Stimulated activated CD8-positive, alpha-beta memory T cell treated with anti-CD3 and anti-CD28 coated beads, Interleukin-15, amount 100 ng/mL, for 48 hours (primary cell): ENCODE measurements at places on chromosomes 5 and 9.

- DNase-seq: no peak
These were observed 156.8 kb downstream of the MACROH2A1 start for GRCh38 chr5:135242021-135242865.

GRCh38 chr9:131094622-131095021 lies 1.7 kb upstream of the AIF1L start:
- no peak for DNase-seq

DNA sequence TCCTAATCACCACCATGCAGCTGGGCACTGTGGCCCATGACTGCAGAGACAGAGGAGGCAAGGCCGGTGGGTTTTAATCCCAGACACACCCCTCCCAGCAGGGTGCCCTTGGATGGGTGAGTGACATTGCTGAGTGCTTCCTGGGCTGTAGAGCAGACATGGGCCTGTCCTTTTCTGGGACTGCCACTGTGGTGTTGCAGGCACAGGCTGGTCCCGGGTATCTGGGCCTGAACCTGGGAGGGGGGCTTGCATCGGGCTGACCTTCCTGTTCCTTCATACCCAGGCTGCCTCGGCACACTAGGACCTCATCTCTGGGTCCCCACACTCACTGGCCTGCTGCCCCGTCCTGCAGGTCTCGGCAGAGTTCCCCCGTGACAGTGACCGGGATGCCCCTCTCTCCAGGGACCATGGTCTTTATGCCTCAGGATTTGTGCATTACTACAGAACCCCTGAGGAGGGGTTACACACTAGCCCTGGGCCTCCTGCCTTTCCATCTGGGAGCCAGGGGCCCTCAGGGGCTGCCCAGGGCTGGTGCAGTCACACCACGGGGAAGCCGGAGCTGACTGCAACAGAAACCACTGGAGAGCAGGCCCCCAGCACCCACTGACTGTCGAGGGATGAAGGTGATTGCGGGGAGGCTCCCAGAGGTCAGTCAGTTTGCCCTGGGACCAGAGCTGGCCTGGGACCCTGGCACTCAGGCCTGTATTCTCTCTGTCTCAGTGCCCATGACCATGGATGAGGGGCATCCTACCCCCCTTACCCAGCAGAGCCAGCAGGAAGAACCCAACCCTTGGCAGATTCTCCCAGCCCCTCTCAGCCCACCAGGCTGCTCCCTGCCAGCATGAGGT lies 8.9 kb upstream of the SLC25A48 start:
- no peak for DNase-seq

DNA sequence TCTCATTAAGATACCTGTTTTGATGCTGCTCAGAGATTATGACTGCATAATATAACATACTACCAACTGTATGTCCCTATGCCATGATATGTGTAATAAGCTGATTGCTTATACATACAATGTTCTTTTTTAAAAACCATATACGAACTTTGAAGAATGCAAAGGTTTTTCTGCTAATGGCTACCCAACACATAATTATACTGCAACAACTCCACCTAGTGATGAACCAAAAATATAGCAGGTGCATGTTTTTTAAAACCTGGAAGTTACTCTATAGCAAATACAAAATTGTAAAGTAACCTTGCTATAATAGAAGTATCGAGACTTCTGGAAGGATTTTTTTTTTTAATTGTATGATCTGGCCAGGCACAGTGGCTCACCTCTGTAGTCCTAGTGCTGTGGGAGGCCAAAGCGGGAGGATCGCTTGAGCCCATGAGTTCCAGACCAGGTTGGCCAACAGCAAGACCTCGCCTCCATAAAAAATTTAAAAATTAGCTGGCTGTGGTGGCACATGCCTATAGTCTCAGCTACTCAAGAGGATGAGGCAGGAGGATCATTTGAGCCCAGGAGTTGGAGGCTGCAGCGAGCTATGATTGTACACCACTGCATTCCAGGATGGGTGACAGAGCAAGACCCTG lies 49.1 kb downstream of the HOMER1 start:
- no peak for DNase-seq

DNA sequence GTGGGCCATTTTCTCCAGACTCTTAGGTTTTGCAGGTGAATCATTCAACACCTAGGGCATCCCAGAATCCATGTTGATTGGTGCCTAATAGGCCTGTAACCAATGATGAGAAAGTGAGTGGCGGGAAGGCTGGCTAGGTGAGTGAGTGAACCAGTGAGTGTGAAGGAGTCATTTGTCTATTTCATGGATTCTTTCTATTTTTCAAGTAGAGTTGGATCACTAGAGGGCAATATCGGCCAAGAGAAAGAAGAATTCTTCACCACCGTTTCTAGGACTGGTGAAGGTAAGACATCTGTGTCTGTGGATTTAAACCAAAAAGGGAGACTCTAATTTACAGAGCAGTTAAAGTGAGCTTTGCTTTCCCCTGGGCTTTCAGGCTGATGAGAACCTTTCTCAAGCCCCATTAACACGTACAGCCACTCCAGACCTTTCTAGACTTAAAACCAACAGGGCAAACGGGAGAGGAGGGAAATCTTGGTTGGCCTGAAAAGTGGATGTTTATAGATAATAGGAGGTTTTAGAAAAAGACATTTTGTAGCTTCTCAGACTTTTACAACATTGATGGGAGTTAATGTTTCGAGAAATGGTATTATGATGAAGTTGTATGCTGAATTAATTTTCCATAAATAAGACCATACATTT lies 114.3 kb upstream of the IL12B start:
- no peak for DNase-seq

GRCh38 chr5:74094096-74094781 lies 468.2 kb downstream of the ARHGEF28 start:
- DNase-seq: no peak

GRCh38 chr5:96079075-96079474 lies 117.4 kb upstream of the ELL2 start:
- DNase-seq: peak; percentile 34

DNA sequence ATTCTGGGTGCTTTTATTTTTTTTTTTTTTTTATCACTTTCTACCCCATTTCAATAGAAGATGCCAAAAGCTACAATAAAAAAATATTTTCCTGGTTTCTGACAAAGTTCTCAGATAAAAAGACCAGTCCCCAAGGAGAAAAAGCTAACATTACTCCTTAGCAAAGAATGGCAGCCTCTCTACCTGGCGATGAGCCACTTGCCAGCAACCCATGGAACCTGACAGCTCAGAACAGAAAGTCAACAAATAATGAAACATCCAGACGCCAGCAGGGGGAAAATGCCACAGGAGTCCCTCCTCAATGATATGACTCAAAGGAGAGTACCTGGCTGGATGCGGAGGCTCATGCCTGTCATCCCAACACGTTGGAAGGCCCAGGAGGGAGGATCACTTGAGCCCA lies 123.2 kb downstream of the MYO10 start:
- DNase-seq: no peak

DNA sequence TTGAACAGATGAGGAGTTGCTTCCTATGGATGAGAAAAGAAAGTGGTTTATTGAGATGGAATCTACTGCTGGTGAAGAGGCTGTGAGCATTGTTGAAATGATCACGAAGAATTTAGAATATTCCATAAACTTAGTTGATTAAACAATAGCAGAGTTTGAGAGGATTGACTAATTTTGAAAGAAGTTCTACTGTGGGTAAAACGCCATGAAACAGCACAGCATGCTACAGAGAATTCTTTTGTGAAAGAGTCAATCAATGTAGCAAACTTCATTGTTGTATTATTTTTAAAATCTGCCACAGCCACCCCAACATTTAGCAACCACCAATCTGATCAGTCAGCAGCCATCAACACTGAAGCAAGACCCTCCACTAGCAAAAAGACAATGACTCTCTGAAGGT lies 309.1 kb downstream of the SPOCK1 start:
- no peak for DNase-seq

DNA sequence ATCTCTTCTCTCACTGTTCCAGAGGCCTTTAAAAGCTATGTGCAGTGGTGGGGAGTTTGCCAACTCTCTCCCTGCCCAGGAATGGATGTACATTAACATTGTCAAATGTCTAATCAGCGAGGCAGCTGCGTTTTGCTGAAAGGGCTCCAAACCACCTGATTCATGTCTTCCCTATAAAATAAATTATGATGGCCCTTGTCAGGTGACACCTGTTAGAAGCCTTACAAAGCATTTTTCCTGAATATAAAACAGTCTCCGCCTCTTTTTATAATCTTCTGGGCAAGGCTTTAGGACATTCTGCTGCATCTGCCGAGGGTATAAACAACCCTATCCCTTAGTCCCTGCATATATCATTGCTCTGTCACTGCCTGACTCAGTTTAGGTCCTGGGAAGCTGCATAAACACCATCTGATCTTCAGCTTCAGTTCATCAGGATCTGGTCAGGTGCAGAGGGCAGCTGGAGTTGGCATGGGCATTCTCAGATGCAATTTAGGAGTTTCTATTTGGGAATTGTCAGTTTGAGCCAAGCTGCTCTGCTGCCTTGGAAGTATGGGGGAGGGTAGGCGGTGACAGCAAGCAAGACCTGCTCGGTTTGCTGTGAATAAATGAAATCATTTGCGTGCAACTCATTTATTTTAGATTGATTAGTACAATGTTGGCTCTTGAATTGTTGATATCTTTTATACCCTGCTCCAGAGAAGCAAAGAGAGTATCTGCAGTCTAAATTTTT lies 103.5 kb downstream of the ACER2 start:
- no peak for DNase-seq

DNA sequence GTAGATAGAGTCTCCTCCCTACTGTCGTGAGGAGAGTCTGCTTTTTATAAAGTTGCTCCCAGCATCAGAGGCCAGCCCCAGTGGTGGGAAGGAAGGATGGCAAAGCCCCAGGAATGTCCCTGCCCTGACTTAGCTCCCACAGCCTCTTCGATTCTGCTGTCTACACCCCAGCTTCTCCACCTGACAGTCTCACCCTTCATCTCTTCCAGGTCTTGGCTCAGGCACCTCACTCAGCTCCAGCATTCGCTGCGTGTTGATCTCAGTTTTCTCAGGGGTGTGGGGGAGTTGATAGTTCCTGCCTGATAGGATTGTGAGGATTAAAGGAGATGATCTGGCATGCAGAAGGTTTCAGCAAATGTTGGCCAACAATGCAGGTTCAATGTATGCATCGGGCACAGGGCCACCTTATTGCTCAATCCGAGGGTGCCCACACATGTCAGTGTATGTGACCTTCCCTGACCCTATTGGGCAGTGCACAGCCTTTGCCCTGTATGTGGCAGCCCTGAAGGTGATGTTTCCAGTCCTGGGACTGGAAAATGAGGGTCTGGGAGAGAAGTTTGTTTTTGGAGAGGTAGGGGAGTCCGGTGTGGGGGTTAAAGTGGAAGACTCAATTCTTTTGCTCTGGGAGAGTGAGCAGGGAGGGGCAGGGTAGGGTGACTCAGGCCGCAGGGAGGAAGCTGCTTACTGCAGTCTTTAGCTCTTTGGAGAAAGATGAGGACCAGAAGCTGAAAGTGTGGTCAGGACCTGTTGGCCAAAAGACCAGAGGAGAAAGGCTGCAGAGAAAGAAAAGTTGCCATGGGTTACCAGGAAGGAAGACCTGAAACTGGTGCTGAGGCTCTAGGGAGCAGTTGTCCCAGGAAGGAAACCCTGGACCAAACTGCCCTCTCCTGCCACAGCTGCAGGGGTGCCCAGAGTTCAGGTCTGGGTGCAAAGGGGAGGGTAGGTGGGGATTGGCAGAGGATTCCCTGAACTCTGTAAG lies 153.2 kb downstream of the MACROH2A1 start:
- DNase-seq: no peak

DNA sequence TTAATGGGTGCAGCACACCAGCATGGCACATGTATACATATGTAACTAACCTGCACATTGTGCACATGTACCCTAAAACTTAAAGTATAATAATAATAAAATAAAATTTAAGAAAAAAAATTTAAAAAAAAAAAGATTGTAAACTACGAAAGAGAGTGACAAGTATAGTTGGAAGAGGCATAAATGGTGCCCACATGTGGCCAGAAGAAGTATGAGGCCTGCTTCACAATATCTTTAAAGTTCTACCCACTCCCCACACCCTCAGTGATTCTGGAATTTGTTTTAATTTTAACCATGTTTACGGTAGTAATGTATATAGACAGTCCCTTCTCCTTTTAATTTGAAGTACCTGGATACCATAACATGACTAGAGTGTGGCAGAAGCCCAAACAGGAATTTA lies 172.7 kb downstream of the CHSY3 start:
- DNase-seq: no peak

DNA sequence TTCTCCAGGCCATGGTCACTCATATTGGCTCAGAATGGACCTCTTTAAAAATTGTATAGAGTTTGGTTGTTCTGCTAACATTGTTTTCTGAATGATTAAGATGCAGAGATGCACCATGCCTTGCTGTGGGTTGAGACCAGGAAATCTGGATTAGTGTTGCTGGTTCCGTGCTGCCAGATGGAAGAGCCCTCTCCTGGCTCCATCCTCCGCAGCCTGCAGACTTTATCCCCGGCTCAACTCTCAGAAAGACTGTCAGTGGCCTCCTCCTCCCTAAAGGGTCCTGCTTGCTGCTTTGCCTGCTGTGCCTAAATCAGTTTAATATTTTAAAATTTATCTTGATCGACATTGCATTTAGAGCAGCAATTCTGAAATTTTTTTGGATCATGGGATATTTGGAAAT lies 196.7 kb downstream of the TENT4A start:
- DNase-seq: no peak

GRCh38 chr5:108220834-108221233 lies 161.1 kb downstream of the FBXL17 start:
- no peak for DNase-seq

GRCh38 chr5:125006011-125006685 lies 259.7 kb upstream of the ZNF608 start:
- DNase-seq: no peak

DNA sequence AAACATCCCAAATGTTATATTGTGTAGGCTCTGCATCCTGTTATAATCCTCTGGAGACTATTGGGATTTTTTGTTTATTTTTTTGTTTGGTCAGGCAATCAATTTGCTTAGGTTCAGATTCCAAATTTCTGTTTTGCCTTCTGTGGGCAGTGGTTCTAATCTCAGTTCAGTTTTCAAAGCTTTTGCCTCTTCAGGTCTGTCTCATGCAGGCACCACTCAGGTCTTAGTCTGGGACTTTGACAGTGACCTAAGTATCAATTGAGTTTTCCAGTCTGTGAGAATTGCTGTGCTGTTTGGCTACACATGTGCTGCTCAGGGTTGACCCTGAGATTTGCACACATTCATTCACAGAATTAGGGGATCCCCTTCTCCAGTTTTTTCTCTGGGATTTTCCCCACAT lies 14.1 kb downstream of the SNX2 start:
- no peak for DNase-seq

DNA sequence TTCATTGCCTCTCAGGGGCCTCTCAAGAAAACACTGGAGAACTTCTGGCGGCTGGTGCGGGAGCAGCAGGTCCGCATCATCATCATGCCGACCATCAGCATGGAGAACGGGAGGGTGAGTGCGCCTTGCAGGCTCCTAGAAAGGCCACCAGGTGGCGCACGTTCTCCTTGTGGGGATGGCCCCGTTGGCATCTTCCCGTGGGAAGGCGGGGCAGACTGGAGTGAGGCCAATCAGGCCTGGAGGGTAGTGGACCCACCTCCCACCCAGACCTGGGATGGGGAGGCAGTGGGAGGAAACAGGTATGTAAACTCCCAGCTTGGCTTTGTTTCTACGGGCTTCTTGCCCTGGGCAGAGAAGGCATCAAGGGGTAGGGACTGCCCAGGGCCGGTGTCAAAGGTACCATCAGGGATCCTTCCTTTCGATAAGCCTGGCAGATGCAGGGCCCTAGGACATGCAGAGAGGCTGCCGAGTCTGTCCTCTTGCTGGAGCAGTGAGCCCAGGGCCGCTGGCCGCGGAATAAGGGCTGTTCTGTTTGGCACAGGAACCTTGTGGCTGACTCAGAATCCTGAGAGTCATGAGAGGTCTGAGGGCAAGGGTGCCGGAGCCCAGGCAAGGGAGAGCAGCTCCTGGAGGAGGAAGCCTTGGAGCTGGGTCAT lies 18.9 kb upstream of the SPTLC1 start:
- DNase-seq: peak; percentile 65
